LNCaP clone FGC (cell line): ENCODE measurements at places on chromosomes 3 and 15.

- peak; percentile 31 for DNase-seq
Measured at GRCh38 chr3:36488077-36488789, 107.9 kb downstream of the STAC start.

- no peak for DNase-seq
Measured at GRCh38 chr15:37837276-37837675, 97.2 kb upstream of the TMCO5A start.

DNA sequence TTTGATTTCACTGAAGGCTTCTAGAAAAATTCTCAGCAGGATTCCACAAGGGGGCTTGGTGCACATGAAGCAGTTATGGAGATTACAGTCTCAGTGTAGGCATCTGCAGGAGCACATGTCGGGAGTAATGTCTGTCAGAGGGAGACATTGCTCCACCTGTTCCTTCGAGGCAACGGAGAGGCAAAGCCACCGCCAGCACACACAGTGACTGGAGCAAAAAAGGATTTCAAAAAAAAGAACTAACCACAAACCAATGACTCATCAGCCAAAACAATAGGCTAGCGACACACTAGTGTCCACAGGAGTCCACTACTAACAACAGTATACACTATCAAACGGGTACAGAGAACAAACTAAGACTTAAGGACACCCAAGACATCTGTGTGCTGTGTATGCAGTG lies 68.9 kb downstream of the NPTN start:
- no peak for DNase-seq

GRCh38 chr15:68298882-68299381 lies 21.4 kb downstream of the FEM1B start:
- DNase-seq, result no peak

GRCh38 chr3:23455084-23455483 lies 252.0 kb downstream of the UBE2E2 start:
- DNase-seq, result no peak

DNA sequence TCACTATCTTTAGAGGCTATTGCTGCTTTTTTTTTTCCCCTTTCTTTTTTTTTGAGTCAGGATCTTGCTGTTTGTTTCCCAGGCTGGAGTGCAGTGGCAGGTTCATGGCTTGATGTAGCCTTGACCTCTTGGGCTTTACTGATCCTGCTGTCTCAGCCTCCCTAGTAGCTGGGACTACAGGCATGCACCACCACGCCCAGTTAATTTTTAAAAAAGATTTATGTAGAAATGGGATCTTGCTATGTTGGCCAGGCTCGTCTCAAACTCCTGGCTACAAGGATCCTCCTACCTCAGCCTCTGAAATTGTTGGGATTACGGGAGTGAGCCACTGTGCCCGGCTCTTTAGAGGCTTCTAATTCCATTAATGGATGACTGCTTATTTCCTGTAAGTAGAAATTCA lies 15.1 kb downstream of the MGA start:
- DNase-seq, result no peak

GRCh38 chr15:32738666-32739065 lies 20.9 kb downstream of the GREM1 start:
- no peak for DNase-seq

DNA sequence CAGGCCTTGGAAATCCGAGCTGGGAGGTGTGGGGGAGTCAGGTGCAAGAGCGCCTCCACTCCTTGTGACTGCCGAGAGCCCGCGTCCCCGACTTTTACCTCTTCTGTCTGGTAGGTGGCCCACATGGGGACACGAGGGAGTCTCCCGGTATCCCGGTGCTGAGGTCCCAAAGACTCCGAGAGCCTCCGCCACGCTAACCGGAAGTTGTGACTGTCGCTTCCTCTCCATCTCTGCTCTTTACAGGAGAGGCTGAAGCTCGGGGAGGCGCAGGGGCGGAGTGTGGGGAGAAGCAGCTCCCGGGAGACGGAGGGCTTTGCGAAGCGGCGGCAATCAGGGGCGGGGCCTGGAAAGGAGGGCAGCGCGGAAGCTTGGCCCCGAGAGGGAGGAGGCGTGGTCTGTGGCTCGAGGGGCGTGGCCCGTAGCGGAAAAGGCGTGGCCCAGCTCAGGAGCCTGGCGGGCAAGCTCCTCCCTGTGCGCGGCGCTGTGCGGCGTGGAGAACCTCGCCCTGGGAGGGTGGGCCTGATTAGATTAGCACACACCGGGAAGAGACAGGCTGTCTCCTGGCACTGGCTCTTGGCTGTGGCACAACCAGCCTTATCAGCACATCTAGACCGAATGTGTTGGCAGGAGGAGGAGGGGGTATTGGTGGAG lies 143.9 kb downstream of the GABRB3 start:
- DNase-seq, result peak; percentile 94

GRCh38 chr15:81529481-81529880 lies 155.5 kb upstream of the TMC3 start:
- no peak for DNase-seq

- DNase-seq, result no peak
Measured at GRCh38 chr3:115720983-115721382, 97.7 kb downstream of the GAP43 start.

DNA sequence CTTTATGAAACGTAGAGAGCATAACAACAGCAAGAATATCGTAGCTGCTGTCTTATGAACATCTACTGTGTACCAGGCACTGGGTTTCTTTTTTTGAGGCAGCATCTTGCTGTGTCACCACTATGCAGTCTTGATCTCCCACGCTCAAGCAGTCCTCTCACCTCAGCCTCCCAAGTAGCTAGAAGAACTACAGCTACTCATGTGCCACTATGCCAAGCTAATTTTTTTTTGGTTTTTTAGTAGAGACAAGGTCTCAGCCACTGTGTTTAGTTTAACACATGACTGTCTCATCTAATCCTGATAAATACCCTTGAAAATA lies 129.9 kb downstream of the VGLL4 start:
- DNase-seq, result no peak

- DNase-seq, result no peak
Measured at GRCh38 chr3:40381904-40382616, 4.9 kb upstream of the ENTPD3 start.

DNA sequence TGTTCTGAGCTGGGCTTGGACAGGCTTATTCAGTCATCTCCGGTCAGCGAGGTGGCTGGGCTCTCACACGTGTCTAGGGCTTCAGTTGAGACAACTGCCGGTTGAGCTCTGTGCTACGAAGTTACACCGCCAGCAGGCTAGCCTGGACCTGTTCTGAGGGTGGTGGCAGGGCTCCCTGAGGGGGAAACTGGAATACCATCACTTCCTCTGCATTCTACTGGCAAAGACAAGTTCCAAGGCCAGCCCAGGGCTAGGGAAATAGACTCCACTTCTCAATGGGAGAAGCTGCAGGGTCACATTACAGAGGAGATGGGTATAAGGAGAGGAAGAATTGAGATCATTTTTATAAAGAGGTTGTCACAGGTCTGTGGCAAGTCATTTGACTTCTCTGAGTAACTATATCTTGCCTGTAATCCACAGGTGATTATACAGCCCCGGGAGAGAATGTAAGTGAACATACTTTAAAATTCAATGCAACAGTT lies 106.8 kb upstream of the IL12A start:
- DNase-seq, result no peak

DNA sequence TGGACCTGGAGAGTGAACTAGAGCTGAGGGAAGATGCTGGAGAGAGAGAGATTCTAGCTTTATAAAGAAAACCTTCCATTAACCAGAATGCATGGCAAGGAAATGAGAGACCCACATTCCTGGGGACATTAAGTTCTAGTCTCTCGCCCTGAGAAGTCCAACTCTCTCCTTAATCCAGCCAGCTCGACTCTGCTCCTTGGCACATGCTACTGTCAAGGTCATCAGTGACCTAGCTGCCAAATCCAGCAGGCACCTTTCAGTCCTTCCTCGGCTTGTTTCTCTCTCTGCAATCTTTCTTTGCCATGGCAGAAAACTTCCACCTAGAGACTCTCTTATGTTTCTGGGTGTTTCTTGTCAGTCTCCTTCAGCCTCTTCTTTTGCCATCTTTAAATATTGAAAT lies 40.3 kb downstream of the DGKG start:
- no peak for DNase-seq

DNA sequence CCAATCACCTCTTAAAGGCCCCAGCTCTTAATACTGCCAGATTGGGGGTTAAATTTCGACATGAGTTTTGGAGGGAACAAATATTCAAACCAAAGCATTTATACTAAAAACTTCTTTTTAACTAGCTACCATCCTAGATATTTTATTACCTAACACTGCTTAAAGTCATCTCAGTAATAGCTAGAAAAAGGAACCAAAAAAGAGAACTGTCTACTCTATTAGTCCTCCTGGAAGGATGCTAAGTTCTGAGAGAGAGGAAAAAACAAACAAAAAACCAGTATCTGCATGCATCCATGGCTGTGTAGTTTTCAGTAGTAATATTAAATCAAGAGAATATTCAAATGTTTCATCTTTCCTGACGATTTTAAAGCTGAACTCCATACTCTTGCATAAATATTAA lies 5.8 kb downstream of the CPOX start:
- no peak for DNase-seq

- DNase-seq, result no peak
Measured at GRCh38 chr15:44327578-44327977, 39.1 kb downstream of the GOLM2 start.

DNA sequence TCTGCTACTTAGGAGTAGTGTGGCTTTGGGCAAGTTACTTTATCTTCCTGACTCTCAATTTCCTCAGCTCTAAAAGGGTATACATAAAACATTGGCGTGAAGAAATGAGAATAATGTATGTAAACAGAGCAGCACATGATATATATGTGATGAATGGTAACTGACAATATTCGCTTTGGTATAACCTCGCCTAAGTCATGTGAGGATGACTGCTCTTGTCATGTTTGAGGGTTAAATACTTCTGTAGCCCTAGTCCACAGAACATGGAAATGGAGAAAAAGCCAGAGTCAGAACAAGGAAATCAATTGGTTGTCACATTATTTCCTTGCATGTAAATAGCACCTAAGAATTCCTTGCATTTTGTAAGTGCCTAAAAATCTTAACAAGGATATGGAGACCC lies 25.0 kb downstream of the CHP1 start:
- no peak for DNase-seq

DNA sequence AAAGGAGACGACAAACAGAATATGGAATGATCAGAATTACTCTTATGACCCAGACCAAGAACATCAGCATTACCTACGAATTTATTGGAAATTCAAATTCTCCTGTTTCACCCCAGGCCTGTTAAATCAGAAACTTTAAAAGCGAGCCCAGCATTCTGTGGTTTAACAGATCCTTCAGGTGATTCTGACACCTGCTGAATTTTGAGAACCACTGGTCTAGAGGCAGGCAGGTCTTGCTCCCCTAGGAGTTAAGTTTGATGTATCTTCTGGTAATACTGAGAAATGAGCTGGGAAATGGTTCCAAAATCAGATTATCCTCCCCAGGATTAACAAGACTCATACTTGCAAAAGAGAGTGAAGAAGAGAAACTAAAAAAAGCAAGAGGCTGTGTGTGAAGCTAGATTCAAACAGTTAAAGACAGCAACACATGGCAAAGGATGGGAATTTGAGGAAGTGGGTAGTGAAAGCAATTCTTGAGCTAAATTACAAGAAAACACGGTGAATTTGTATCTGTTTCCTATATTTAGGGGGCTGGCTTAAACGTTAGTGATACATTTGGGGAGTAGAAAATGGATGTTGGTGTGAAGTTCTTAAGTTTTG lies 66.0 kb downstream of the FLNB start:
- no peak for DNase-seq

- no peak for DNase-seq
Measured at GRCh38 chr15:95898761-95899160, 431.7 kb upstream of the NR2F2 start.

DNA sequence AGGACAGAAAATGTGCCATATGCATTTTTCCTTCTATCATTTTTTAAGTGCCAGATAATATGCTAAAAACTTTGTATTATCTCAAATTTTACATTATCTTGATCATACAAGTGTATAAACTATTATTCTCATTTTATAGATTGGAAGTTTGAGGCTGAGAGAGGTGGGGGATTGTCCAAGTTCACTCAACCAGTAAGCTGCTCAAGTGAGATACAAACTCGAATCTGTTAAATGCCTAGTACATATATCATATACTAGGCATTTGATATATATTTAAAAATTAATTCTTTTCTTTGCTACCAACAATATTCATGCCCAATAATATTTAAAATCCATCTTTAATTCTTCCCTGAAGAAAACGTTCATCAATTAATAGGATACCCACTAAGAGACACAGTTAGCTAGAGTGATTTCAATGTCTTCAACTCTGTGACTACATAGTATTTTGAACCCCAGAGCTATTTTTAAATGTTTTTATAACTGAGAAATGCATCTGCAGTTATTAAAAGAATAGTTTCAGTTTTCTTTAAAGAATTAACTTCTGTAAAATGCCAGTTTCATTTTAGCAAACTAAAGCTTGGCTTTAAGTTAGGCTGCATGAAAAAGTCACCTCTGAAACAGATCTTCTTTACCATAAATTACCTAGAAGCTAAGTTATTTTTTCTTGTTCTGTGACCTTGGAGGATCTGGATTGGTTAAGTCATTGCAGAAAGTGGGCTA lies 40.4 kb downstream of the IQCB1 start:
- DNase-seq, result no peak

- peak; percentile 87 for DNase-seq
Measured at GRCh38 chr15:65869954-65870871, 922 bp downstream of the RAB11A start.

DNA sequence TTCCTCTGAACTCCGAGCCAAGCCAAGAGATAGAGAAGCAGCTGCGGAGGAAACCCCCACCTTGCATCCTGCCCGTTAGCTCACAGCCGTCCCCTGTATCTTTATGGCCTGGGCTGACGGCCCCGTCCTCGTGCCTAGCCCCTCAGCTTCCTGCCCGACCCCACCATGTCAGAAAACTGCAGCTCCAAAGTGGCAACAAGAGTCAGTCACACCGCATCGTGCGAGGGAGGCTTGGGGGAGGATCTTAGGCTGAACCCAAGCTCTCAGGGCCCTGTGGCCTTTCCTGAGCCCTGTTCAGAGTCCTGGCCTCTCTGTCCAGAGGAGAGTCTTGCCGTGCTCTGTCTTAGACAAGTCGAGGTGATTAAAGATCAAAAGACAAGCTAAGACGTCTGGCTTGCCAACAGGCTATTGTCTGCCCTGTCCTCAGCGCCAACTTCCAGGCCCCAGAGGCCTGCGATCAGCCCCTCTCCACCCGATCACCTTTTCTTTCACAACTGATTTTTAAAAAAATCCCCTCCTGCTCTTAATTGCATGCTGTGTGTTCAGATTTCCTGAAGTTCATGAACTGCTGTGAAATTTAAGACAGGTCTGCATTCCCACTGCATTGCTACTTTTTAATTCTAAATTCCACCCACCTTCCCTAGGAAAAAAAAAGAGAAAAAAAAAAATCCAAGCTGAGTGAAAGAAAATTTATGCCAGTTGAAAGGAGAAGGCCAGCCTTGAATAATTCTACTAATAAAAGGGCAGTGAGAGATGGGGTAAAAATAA lies 89.7 kb upstream of the WNT5A start:
- DNase-seq, result no peak

- no peak for DNase-seq
Measured at GRCh38 chr15:41504751-41505492, 8.7 kb downstream of the LTK start.
